ENCODE measurements at places on chromosomes 7 and 10.

DNA sequence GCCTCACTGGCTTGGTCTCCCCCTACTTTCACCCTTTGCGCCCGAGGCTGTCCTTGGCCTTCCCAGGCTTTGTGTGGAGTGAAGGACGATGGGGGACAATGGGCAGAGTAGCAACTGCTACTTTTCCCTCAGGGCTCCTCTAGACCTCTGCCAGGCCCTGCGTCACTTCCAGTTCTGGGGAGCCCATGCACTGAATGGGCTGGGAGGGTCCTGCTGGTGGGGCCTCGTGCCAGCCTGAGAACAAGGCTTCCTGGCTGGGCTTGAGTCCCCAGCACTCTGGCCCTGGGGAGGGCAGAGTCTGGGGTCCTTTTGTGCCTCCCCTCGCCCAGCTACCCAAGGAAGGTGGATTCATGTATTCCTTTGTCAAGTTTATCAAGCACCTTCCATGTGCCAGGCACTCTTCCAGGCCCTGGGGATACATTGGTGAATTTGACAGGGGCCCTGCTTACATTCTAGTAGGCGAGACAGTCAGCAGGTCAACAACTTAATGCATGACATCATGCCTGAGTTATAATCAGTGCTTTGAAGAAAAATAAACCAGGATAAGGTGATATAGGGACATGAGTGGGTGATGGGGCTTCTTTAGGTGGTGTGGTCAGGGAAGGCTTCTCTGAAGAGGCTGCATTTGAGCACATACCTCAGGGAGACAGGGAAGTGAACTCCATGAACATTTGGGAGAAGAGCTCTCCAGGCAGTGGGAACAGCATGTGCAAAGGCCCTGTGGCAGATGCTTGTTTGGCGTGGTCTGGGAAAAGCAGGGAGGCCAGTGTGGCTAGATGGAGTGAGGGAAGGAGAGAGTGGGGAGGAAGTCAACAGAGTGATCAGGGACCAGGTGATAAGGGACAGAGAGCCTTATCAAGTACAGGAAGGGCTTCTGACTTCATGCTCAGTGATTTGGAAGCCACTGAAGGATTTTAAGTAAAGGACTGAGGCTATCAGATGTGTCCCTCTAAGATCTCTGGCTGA, 14.1 kb downstream of the ZMIZ1 start:
- DNase-seq, result no peak

DNA sequence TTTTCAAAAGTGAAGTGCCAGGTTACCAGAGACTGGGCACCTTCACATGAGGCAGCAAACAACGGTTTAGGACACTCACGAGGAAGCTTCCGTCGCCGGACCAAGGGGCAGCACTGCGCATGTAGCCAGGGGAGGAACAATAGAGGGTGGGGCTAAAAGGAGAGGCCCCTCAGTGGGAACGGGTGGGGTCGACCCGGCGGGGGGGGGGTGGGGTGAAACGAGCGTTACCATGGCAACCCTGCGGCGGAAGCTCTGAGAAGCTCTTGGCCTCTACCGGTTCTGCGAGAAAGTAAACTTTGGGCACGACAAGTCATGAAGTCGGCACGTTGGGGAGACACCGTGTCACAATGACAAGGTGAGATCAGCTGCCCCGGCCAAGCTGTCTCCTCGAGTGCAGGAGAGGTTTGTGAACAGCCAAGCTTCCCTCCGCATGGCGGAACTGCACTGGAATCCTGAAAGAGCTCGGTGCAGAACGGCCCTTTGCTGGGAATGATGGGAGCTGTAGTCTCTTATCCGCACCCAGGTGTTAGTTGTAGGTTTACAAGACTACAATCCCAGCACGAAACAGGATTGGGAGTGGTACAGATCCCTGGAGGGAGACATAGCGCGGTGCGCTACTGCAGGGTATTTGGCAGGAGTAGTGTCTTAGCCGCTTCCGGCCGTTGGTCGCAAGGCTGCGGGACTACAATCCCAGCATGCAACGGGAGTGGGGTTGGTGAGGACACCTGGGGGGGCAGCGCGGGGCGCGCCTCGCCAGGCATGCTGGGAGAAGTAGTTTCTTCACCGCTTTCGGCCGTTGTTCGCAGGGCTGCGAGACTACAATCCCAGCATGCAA, 72.8 kb upstream of the ZNF722 start:
- DNase-seq, result peak; percentile 95

- DNase-seq, result no peak
Measured at GRCh38 chr10:34006471-34006870, 672.0 kb upstream of the NRP1 start.

DNA sequence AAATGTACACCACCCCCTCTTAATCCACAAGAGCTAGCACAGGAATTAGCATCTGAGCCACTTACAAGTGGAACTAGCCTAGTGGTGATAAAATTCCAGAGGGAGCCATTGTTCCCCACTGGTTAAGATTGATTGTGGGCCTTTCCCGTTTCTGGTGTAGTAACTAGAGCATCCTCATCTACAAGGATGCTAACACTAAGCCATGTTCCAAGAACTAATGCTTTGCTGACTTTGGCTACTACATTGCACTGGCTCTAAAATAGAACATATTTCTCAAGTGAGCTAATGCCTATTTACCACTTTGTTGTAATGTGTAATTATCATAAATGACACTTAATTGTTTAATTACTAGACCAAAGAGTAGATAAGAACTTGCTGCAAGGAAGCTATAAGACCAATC, 143.7 kb downstream of the FZD1 start:
- no peak for DNase-seq

DNA sequence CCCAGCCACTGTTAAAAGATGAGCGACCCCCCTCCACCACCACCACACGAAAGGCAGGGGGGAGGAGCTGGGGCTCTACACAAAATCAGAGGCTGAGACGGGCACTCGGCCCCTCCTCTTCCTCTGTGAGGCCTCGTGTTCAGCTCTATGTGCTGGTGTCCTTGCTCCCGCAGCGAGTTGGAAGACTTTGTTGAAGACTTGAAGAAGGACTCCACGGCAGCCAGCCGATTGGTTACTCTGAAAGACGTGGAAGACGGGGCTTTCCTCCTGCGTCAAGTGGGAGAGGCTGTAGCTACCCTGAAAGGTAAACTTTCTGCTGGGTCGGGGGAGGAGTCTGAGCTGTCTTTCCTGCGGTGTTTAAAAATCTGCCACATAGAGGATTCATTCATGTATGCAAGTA, 203.7 kb downstream of the ARHGAP21 start:
- peak; percentile 27 for DNase-seq

DNA sequence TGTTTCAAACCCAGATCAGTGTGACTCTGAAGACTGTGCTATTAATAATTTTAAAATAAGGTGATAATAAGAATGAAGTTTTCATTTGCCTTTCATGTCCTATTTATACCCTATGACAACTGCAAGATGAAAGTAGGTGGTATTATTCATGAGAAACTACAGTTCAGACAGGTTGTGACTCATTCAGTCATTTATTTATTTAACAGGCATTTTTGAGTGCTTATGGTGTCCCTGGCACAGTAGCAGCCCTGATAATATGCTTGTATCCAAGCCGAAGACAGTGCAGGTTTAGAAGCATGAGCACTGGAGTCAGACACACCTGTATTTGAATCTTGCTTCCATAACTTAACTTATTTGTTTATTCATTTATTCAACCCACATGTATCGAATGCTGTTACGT, 87.1 kb downstream of the FZD1 start:
- DNase-seq, result no peak

DNA sequence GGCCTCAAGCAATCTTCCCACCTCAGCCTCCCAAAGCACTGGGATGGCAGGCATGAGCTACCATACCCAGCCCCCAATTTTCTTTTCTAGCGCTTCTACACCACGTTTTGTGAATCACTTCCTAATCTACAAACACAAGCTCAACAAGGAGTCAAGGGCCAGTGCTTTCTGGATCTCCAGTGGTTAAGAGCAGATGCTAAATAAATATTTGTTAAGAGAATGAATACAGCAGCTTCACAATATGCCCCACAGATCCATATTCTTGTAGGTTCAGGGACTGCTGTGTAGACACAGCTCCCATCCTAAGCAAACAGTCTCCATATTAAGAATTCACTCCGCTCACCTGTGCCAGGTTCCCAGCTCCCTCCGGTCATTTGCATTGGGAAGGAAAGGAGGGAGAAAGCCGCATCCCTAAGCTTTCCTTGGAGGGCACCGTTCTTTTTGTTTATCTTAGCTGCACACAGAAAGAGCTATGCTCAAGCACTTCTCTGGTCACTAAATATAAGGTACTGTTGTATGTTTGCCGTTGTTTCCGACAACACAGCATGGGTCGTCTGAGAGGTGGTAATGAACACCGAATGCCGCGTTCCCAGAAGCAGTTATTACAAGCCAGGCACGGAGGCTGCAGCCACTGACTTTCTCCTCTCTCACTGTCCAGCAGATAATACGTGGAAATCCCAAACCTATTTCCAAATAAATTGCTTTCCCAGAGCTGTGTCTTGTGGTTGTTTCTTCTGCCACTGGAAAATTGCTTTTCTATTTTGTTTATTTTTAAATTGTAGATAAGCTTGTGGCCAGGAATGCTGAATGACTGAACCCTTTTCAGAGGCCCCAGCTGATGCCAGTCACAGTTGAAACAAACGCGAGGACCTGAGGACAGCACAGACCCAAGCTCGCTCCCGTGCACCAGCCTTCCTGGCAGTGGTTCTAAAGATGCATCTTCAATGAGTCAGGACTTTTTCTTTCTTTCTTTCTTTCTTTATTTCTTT, 217.1 kb downstream of the PRPF18 start:
- DNase-seq, result no peak

DNA sequence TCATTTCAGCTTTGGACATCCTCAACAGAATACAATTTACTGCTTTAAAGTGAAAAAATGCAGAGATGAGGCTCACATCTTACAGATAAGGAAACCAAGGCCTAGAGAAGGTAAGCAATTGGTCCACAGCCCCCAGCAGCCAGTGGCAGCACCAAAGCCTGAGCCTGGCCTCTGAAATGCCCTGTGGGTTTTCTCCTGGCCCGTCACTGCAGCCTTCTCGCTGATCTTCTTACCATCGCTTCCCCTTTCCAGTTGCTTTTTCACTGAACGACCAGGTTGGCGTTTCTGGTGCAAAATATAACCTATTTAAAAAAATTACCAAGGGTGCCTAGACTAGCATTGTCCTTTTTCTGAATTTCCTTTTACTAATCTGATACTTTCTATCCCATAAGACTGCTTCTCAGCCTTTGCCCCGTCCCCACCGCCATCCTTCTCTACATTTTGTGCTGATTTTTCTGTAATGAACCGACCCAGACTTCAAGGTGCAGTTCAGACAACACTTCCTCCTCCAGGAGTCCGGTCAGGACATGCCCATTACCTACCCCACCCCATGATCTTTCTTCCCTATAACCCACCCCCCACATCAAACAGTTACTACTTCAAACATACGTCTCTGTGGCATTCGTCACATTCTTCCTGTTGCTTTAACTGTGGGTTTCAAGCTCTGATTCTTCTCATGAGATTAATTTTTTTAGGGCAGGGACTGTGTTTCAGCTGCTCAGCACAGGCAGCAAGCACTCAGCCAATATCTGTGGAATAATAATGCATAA, 289.4 kb downstream of the DNAJB6 start:
- peak; percentile 41 for DNase-seq

- DNase-seq, result no peak
Measured at GRCh38 chr7:112876877-112877276, 86.7 kb upstream of the TMEM168 start.

- no peak for DNase-seq
Measured at GRCh38 chr10:117262903-117263293, 22.0 kb downstream of the SLC18A2 start.

DNA sequence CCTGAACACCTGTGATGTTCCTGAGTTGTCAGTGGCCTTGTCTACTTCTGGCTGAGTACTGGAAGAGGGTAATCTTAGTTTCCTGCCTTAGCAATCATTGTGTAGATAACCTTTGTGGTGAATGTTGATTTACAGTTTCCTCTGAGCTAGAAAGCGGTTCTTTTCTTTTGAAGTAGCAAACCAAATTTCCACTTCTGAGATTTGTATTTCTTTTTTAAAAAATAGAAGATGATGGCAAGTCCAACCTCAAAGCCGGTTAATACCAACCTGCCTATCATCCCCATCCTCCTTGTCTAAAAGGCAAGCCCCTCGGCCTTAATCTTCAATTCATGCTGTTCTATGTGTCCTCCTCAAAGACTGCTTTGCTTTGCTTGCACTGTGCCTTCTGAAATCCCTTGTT, 12.5 kb upstream of the PALS2 start:
- DNase-seq, result peak; percentile 9

GRCh38 chr7:91226411-91226810, 37.8 kb upstream of the FZD1 start:
- no peak for DNase-seq

- no peak for DNase-seq
Measured at GRCh38 chr10:48769706-48770435, 85.2 kb downstream of the WDFY4 start.

- DNase-seq, result peak; percentile 50
Measured at GRCh38 chr10:89217057-89217990, 10.2 kb upstream of the CH25H start.

DNA sequence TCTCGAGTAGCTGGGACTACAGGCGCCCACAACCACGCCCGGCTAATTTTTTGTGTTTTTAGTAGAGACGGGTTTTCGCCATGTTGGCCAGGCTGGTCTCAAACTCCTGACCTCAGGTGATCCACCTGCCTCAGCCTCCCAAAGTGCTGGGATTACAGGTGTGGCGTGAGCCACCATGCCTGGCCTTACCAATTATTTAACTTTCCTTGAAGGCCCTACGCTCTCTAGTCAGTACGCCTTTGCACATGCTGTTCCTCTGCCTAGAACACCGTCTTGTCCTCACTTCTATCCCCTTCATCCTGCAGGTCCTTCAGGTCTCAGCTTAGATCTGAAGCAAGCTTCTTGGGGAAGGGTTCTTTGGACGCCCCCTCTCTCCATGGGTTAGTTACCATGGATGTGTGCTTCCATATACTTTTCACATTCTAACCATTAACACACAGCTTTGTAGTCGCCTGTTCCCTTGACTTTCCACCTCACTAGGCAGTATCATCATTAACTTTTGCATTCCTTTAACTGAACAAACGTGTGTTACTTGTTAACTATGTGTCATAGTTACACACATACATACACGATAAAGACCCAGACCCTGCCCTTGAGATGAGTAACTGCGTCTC, 592 bp upstream of the ATP6V1F start:
- no peak for DNase-seq

DNA sequence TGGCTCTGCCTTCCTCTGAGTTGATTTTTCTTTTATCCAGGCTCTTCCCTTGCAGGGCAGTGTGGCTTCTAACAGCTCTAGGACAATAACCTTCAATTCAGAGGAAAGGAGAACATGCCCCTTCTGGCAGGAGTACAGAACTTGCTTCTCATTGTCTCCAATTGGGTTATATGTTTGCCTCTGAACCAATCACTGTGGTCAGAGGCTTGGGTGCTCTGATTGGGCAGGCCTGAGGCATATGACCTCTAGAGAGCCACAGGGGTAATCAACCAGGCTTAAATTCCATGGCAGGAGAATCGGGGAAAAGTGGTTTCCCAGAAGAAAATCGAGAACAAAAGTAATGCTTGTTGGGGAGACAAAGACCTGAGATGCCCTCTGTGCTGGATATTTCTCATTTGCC, 240.0 kb downstream of the REEP3 start:
- no peak for DNase-seq

GRCh38 chr7:26117970-26118369, 34.0 kb upstream of the NFE2L3 start:
- no peak for DNase-seq

- no peak for DNase-seq
Measured at GRCh38 chr7:21867816-21868575, 77.7 kb downstream of the CDCA7L start.

GRCh38 chr10:69465457-69466157, 14.3 kb downstream of the TSPAN15 start:
- DNase-seq, result no peak

GRCh38 chr7:44050121-44050914, 5.8 kb downstream of the DBNL start:
- no peak for DNase-seq

Data from CD4-positive, alpha-beta T cell treated with Interleukin-1 beta for 1 hour (primary cell).